ENCODE measurements at places on chromosomes 2 and 18.

GRCh38 chr2:45992021-45992740 is 305.0 kb upstream of the EPAS1 start:
- DNase-seq: no peak

- DNase-seq: no peak
These were observed 153.4 kb downstream of the TNS1 start for GRCh38 chr2:217849154-217849975.

GRCh38 chr2:149652526-149652925 is 65.0 kb upstream of the MMADHC start:
- no peak for DNase-seq

DNA sequence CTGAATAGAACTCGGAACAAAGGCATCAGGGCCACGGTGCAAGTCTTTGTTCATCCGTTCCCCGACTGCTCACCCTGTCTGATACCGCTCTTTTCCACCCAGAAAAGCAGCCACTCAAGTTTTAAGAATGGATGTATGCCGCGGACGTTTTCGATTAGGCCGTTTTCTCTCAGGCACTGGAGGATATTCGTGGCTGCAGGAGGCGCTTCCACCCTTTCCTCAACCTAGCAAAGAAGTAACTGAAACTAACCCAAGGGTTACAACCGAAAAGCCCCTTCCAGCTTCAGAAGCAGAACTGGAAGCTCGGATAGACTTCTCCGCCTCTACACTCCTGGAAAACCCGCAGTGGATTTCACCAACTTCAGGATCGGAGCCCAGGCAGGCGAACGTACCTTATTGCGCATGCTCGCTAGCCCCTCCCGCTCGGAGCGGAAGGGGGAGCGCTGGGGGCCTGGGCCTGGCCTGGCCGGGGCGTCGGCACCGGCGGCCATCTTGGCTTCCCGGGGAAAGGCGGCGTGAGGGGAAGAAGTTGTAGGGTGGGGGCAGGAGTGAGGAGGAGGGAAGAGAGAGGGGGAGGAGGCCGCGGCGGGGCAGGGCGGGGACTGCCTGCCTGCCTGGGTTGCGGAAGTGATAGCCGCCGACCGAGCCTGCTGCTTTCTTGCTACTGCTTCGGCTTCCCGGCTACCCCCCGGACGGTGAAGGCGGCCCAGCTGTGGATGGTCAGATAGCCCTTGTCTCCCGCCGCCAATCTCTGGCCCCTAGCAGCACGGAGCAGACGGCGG is at the start of gene ACTR3:
Gene ACTR3, plus strand, starts transcription at position 619 of the 782 bp plus-strand sequence. CDS start 191 bp downstream, outside the sequence.
- DNase-seq: peak; percentile 95

DNA sequence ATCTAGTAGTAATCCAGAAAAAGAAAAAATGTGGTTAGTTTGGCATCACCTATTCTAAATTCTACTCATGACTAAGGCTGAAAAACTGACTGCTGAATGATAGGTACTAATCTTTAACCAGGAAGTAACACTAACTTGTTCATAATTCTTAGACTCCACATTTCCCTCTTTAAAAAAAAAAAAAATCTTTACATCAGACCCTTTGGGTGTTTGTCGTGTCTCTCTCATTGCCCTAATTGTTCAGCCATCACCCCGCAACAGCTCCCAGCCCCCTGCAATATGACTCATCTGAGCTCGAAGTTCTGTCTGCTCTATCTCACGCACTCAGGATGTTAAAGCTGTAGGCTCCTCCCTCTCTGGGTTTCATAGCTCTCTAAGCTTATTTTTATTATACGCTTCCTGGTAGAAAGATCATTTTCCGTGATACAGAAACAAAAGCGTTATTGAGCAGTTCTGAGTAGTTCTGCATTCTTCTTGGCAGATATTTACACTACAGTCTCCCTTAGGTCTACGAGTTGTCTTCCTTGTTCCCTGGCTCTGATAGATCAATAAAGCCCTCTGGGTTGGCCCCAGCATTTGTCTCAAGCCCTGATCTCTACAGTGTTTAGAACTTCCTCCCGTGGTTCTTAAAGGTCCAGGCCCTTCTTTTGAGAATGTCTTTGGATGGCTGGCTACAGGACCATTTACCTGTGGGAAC is 95.6 kb downstream of the TNFRSF11A start:
- DNase-seq: peak; percentile 67

GRCh38 chr18:26036635-26037034 is 53.8 kb downstream of the SS18 start:
- DNase-seq: no peak

DNA sequence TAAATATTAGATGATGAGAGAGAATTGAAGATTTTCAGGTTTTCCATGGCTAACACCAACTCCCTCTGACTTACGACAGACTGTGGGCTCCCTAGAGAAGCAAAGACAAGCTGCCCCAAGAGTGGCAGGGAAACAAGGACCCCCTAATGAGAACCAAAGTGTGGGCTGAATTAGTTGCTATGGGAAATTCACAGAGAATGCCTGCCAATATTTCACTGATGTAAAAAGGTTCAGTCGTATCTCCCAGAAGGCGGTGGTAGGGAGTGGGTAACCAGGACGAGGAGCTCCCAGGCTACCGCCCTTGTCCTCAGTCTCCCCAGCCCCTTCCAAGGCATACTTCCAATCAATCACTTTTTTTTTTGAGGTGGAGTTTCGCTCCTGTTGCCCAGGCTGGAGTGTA is 113.6 kb downstream of the LAMA1 start:
- DNase-seq: no peak

- no peak for DNase-seq
These were observed 9.7 kb downstream of the HRH4 start for GRCh38 chr18:24470022-24470618.

GRCh38 chr2:160916300-160916699 is 243.9 kb upstream of the TANK start:
- DNase-seq: no peak

DNA sequence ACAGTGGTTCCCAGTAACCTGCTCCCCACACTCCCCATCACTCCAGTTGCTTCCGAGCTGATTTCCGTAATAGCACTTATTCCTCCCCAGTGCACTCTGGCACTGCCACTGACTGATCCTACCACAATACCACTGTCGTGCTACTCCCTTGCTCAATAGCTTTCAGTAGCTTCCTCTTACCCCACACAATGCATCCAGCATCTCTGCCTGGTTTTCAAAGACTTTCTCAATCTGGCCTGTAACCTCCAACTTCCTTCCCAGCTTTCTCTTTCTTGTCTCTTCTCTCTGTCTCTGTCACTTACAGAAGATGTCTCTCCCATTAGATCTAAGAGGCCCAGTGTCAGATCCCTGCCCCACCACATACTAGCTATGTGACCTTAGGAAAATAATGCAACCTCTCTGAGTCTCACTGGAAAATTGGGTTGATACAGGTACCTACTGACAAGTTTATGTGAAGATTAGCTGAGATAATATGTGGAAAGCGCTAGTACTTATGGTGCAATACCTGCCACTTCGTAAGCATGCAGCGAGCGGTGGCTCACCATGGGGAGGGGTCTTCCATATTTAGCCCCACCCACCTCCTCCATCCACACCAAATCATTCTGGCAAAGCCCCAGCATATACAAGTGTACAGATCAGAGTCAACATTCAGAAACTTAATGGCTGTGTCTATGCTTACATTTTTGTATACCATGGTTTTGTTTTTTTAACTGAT is 36.7 kb downstream of the SFXN5 start:
- no peak for DNase-seq

DNA sequence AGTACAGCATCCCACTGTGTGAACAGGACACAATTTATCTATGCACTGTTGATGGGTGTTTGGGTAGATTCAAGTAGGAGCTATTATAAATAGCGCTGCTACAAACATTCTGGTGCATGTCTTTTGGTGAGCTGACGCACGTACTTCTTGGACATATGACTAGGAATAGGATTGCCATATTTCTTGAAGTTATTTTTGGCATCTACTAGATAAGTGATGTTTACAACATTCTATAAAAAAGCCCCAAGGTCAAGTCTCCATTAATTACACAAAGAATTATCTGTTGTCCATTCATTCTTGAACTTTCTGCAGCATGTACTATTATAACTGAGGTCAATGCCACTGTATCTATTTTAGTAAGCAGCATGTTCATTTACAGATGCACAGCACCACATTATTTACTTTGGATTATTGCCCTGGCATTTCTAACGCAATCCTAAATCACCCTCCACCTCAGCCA is 225.5 kb upstream of the TMEM200C start:
- DNase-seq: no peak

All from stimulated activated CD4-positive, alpha-beta T cell treated with anti-CD3 and anti-CD28 coated beads, Interleukin-15, amount 100 ng/mL, for 48 hours (primary cell).